ENCODE measurements at places on chromosomes 13 and 19.
A peak's percentile ranks its signal among the peaks of the same experiment; 100 is the strongest.

- DNase-seq, result no peak
Measured at GRCh38 chr13:34357435-34358232, 539.7 kb downstream of the RFC3 start.

DNA sequence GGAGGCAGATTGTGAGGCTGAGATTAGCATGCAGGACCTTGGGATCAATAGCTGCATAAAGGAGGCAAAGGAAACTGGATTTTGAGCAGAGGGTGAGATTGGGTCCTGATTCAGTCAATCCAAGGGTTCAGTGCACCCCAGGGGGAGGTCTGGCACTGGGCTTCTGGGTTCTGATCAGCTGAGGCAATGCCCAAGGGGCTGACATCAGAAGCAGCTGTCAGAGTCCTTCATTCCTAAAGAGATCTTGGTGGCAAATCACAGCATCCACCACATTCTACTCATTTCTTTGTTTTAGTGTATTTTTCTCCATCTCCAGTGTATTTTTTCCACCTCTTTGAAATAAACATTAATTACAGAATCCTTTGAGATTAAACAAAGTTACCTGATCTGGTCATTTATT lies 5.4 kb upstream of the LYPD5 start:
- no peak for DNase-seq

DNA sequence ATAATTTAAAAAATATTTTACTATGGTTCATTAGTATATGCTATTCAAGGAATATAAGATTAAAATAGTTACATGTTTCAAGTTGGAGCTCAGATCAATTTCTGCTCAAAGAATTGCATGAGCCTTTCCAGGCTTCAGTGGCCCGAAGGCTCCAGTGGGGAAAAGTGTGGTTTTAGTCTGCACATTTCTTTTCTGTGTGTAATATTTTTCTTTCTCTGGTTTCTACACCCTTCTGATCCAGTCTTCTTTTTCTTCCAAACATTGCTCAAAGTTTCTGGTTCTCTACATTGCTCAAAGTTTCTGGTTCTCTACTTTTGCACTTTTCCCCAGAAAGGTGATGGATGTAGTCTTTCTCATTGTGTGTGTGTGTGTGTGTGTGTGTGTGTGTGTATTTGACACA lies 64.7 kb upstream of the OXGR1 start:
- DNase-seq, result no peak

- DNase-seq, result peak; percentile 50
Measured at GRCh38 chr19:4524808-4525562, 6.7 kb upstream of the PLIN4 start.

DNA sequence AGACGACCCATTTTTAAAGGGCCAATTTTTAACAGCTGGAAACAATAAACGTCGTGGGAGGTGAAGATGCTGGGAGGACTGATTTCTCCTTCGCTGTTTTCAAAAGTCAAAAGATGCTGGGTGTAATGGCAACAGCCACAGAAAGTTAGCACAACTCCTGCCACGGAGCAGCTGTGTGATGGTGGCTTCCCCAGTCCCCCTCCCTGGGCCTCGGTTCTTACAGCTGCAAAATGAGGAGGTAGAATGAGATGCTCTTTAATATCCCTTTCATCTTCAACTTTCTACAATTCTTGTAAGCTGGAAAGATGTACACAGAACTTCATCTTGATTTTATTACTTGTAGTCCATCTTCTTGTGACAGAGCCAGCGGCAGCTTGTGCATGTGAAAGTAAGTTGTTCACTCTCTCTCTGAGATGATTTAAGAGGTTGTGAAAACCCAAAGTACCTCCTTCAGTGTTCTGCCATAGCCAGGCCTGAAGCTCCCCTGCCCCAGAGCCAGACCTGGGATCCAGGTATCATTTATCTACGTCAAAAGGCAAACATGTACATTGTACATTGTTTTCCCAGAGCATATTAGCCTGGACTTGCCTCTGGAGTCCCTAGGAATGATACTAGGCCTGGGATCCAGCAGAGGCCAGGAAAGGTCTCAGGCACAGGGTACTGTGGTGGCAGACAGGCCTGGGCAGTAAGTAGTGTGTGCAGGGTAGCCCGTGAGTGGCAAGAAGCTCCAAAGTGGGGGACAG lies 3.4 kb upstream of the UBE2L5 start:
- DNase-seq, result no peak

- peak; percentile 18 for DNase-seq
Measured at GRCh38 chr13:40145139-40145538, 489.7 kb downstream of the COG6 start.

DNA sequence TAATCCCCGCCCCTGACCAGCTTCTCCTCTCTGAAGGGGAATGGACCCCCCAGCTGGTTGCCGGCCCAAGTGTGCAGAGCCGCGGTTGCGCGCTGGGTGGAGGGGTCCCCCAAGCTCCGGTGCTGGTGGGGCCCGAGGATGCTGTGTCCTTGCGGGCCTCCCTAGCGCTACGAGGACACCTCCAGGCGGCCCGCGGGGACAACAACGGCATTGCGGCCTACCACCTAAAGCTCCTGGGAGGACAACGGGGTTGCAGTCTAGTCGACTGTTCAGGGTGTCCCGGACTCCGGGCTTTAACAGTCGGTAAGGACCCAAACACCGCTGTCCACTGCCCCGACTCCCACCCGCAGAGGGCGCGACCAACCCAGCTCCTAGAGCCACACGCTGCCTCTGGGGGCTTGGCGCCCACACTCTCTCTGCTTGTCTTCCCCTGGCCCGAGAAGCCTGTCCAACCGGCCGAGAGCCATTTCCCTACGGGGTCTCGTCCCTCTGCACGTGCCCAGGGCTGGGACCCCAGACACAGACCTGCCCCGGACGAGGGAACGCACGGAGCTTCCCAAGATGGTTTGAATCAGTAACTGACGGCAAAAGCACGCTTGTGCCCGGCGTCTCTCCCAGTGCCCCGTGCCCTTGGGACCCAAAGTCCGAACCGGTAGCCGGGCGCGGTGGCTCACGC lies 927 bp upstream of the SDHAF1 start:
- DNase-seq, result no peak

- no peak for DNase-seq
Measured at GRCh38 chr19:2175742-2176141, 12.0 kb downstream of the DOT1L start.

GRCh38 chr13:20439261-20439660 lies 86.4 kb downstream of the CRYL1 start:
- DNase-seq, result no peak

DNA sequence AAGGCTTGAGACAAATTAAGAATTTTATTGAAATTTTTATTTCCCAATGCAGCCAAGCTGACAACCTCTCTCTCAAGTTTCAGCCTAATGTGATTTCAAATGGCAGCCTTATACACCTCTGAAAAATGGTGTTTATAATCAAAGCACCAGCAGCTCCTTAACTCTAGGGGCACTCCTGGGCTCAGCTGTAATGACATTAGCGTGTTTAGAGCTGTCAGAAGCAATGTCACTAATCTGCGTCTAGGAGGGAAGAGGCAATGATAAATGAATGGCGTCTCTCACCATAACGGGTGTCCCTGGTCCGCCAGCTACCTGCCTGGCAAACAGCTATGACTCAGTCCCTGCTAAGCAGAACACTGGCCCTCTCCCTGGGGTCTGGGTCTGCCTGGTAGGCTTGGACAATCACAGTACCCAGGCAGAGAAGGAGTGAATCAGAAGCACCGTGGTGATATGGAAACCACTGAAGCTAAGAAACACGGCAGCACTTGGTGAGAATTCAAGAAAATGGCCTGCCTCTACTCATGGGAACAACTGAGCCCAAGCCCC lies 131.8 kb upstream of the VSTM2B start:
- DNase-seq, result no peak

- no peak for DNase-seq
Measured at GRCh38 chr13:24627090-24627714, 53.0 kb upstream of the ATP12A start.

DNA sequence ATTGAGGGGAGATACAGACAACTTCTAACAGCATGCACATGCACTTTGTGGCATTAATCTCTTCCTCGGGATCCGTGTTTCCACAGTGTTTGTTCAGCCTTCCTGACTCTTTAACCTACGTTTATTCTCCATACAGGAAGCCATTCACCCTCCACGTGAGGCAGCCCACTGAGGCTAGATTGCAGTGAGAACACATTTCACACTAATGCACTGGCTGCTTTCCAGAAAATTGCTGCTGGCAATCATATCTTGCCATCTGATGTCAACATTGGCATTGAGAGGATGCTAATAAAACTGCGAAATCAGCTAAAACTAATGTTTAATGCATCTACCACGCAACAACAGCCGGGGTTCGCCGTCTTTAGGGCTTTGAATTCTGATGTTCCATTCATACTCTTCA lies 30.0 kb downstream of the DCLK1 start:
- no peak for DNase-seq

DNA sequence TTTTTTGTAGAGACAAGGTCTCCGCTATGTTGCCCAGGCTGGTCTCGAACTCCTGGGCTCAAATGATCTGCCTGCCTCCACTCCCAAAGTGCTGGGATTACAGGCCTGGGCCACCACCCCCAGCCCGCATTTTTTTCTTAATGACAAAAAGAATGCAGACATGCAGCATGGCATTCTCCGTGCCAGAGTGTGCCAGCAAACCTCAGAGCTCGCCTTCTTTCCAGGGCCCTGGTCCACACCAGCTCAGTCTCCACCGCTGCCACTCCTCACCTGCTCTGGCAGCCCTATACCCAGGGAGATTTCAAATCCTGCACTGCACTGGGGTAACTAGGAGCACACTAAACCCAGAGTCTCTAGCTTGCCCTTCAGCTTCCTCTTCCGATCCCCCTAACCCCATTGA lies 41.7 kb downstream of the ZIC5 start:
- DNase-seq, result no peak

DNA sequence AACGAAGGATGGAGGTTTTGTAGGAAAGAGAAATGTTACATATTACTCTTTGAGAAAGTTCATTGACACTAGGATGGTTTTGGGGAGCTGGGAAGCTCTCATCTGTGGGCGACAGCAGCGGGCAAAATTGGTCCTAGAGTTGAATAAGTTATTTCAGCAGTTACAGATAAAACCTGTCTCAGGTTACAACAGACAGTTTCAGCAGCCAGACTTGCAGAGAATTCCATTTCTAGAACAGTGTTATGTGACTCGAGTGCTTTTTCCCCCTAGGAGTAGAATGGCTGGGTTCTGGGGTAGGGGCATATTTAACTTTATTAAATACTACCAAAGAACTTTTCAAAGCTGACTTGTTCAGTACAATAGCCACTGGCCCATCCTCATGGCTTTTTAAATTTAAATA lies 46.7 kb upstream of the UBL3 start:
- DNase-seq, result no peak

- DNase-seq, result no peak
Measured at GRCh38 chr19:15128162-15128770, 21.1 kb downstream of the SYDE1 start.

GRCh38 chr13:75432045-75432444 lies 49.9 kb downstream of the TBC1D4 start:
- no peak for DNase-seq

DNA sequence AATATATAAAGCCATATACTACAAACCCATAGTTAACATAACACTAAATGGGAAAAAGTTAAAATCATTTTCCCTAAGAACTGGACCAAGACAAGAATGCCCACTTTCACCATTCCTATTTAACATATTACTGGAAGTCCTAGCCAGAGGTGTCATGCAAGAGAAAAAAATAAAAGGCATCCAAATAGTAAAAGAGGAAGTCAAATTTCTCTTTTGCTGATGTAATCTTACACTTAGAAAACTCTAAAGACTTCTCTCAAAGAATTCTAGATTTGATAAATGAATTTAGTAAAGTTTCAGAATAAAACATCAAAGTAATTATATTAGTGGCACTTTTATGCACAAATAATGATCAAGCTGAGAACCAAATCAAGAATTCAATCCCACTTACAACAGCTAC lies 678.9 kb upstream of the SLITRK5 start:
- DNase-seq, result no peak

DNA sequence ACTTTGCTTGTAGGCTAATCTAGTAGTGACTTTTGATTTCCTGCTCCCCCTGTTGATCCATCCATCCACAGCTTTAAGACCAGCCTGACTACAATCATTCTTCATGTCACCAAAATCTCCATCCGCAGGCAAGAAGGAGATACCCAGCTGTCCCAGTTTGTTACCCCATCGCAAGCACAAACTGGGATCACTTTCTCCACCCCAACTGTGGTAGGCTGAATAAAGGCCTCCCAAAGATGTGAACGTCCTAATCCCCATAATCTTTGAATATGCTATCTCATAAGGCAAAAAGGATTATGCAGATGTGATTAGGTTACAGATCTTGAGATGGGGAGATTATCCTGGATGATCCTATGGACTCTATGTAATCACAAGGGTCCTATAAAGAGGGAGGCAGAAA lies 202.0 kb downstream of the ENOX1 start:
- DNase-seq, result no peak

DNA sequence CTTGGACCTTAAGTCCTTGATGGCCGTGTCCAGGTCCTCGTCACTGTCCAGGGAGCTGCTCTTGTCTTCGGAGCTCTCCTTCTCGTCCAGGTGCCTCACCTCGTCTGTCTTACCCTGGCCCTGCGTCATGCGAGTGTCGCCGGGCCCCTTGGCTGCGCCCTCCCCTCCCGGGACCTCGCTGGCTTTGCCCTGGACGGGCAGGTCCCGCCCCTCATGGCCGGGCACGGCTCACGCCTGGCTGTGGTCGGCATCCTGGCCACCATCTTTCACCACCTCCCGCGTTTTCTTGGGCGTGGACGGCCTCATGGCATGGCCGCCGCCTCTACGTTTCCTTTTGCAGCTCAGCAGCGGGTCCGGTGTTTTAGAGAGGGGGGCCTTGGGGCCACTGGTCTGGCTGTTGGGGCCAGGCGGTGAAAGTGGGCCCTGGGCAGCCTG lies 14.8 kb downstream of the RB1 start:
- no peak for DNase-seq

GRCh38 chr19:19438366-19439175 lies 33.1 kb downstream of the GATAD2A start:
- no peak for DNase-seq

- DNase-seq, result peak; percentile 49
Measured at GRCh38 chr19:1267477-1268225, 1.5 kb upstream of the CIRBP start.

- no peak for DNase-seq
Measured at GRCh38 chr13:101390461-101390860, 25.8 kb downstream of the NALCN start.

DNA sequence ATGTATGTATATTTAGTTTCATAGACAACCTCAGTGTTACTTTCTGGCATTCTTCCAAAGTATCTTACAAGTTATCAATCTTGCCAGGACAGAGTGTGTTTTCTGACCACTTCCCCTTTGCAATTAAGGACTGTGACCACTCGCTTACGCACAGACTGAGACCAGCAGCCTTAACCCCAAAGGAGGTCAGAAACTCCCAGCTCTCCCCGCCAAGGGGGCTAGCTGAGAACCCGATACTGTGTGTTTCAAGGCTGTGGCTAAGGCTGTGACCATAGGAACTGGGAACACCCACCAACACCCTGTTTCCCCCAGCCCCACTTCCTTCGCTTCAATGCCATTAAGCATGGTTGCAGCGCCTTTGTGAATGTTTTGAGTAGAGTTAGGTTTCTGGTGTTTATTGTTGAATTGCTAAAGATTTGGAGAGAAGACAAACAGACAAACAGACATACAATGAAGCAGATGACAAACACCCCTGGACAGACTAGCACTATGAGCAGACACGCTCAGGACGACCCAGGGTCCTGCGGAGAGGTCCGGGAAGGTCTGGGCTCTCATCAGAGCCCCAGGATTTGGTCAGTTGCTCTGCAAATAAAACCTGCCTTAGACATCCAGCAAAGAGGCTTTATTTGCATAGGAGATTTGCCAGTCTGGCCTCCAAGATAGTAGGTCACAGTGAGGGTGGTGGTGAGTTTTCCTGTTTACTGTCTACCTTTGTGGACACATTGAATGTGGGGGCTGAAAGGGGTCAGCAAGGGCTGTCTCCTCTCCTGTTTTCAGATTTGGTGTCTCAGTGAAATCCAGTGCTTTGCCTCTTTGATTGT lies 25.0 kb upstream of the TNFSF11 start:
- DNase-seq, result no peak

- DNase-seq, result no peak
Measured at GRCh38 chr19:47615230-47615629, 6.3 kb downstream of the BICRA start.

All from CD4-positive, alpha-beta T cell (primary cell).